Posterior cingulate gyrus (tissue), 11 donors: ENCODE measurements at places on chromosomes 16 and 17.

DNA sequence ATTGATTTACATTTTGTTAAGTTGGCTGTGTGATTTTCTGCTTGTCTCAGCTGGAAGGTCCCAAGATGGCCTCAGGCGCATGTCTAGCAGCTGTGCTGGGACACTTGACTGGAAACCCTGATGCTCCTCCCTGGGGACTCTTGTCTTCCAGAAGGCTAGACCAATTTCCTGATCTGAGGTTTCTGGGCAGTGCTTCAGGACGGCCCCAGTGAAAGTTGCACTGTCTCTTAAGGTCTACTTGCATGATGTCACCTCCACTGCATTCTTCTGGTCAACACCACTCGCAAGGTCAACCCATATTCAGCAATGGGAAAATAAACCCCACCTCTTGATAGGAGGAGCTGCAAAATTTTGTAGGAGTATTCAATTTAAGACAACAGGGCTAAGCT lies 116.0 kb downstream of the SALL1 start:
- no peak for DNase-seq

DNA sequence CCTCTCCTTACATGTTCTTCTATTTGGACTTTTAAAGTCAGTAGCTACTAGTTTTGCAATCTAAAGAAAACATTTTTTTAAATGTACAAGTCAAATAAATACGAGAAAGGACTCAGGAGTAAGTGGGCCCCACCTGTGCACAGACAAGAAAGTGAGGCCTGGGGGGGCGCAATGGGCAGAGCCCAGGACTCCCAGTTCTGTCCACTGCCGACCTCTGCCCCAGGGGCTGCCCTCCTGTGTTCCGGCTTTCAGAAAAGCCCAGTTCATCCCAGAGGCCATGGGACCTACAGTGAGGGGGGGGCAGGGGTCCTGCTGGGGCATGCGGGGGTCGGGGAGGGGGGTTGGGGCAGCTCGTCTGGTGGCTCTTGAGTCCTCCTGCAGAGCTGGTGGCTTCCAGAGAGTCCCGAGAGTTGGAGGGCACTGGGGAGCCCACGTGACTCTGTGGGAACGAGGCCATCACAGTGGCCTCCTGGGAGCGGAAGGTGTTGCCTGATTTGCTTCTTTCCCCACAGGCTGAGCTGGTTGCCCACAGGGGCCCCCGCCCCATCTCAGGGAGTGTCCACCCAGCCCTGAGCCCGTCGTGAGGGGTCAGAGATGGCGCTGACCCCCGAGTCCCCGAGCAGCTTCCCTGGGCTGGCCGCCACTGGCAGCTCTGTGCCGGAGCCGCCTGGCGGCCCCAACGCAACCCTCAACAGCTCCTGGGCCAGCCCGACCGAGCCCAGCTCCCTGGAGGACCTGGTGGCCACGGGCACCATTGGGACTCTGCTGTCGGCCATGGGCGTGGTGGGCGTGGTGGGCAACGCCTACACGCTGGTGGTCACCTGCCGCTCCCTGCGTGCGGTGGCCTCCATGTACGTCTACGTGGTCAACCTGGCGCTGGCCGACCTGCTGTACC lies 2.4 kb downstream of the UTS2R start:
- no peak for DNase-seq

DNA sequence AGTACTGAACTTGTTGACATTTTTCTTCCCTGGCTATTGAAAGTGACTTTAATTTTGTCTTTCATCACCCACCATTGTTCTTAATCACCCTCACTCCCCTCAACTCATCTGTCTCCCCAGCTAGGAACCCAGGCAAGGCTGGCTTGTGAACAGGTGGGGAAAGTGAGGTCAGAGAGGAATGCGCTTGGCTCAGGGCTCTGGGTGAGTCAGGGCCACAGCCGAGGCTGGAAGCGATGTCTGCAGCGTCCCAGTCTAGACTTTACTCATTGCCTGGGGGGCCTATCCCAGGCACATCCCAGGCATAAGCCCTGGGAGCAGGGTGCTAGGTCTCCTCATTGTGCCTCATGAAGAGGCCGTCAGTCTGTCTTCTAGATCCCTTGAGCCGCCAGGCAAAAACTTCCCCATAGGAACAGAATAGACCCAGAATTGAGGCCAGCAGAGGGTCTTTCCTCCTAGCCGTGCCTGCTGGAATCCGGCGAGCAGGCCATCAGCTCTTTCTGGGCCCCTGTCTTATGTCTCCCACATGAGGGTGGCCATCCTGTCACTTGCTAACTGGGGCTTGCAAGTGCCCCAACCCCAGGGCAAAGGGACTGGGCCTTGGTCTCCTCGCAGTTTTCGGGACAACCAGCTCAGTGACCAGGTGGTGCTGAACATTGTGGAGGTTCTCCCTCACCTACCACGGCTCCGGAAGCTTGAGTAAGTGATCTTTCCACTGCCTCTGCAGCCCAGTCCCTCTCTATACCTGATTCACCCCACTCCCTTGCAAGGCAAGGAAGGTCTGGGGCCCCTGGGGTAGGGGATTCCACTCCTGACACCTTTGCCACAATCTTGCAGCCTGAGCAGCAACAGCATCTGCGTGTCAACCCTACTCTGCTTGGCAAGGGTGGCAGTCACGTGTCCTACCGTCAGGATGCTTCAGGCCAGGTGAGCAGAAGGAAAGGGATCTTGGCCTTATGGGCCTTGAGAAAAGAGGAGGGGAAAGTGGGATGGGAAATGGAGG lies 40.1 kb downstream of the NLRC5 start:
- peak; percentile 24 for DNase-seq

DNA sequence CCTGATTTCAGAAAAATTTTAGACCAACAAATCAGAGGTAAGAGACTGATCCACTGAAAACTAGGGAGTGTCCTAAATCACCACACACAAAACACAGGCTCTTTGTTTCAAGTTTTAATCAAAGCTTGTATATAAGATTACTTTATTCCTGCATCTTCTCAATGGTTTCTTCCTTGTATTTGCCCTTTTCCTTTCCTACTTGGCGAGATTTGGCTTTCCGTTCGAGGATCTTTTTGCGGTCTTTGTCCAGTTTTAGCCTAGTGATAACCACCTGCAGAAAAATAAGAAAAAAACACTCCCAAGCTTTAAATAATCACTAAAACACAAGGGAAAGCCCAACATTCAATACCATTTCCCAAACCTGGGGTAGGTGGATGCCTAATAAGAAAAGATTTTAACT lies 918 bp upstream of the KRABD2 start:
- DNase-seq = no peak

GRCh38 chr16:88764913-88765349 lies 20.1 kb downstream of the PIEZO1 start:
- DNase-seq = no peak

DNA sequence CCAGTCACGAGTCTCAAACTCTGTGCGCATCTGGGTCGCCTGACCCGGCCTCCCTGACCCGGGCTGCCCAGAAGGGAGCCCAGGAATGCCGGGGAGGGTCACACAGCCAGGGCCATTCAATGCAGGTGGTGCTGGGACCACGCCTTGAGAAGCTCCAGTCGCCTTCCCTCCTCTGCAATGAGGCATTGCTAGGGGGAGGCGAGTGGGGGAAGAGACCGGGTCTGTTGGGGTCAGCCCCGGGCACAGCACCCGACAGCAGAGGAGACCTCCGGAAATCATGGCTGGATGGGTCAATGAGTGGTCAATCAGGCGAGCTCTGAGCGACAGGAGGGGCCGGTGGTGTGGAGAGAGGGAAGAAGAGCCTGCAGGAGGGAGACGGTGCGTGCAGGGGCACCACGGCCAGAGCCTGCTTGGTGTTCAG lies 13.3 kb downstream of the JPH3 start:
- peak; percentile 64 for DNase-seq
